ENCODE measurements at places on chromosomes 6 and 20. TPM values are rescaled to one million over a fixed set of nuclear protein-coding genes. Genes with fewer than 3 reads are reported as not detected.

- DNase-seq: no peak
Observed at GRCh38 chr6:24460966-24461365, 28.4 kb downstream of the GPLD1 start.

- DNase-seq: no peak
Observed at GRCh38 chr6:15843764-15844163, 180.9 kb upstream of the DTNBP1 start.

DNA sequence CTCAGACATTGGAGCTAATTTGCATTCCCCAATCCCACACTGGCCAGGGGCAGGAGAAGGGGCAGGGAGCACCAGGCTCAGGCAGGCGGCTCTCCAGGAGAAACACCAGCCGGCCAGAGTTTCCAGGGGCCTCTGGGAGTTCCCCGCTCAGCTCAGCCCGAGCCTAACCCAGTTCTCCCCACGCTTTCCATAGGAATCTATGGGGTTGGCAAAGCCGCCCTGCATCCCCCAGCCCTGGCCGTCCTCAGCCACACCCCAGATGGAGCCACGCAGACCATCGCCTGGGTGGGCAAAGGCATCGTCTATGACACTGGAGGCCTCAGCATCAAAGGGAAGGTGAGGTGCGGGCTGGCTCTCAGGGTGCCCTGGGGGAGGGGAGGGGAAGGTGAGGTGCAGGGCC is 8.2 kb downstream of the NPEPL1 start:
- DNase-seq: no peak

GRCh38 chr20:35179292-35180212 is 7.7 kb downstream of the PROCR start:
- DNase-seq: no peak

GRCh38 chr6:15534974-15535373 is 127.9 kb downstream of the DTNBP1 start:
- DNase-seq: no peak

- DNase-seq: no peak
Observed at GRCh38 chr20:43942667-43943285, 28.1 kb downstream of the TOX2 start.

DNA sequence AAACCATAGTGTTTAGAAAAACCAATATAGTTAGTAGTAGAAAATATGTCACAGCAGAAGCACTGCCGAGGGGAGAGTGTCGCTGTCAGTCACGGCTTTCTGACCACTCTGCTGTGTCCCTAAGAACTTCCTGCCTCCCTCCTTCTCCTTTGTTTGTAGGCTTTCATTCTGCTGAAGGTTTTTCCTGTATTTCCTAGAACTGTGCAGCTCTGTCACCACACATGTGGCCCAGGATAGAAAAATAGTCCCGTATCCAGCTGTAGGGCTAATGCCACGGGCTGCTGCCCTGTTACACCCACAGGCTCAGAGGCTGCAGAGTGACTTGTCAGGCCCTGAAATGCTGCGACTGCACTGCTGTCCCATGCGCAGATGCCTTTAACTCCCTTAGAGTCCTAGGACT is 52.6 kb upstream of the SYNJ2 start:
- no peak for DNase-seq

- peak; percentile 39 for DNase-seq
Observed at GRCh38 chr6:5025911-5026819, 22.3 kb upstream of the RPP40 start.

- DNase-seq: peak; percentile 11
Observed at GRCh38 chr20:20864351-20865096, 152.1 kb upstream of the RALGAPA2 start.

DNA sequence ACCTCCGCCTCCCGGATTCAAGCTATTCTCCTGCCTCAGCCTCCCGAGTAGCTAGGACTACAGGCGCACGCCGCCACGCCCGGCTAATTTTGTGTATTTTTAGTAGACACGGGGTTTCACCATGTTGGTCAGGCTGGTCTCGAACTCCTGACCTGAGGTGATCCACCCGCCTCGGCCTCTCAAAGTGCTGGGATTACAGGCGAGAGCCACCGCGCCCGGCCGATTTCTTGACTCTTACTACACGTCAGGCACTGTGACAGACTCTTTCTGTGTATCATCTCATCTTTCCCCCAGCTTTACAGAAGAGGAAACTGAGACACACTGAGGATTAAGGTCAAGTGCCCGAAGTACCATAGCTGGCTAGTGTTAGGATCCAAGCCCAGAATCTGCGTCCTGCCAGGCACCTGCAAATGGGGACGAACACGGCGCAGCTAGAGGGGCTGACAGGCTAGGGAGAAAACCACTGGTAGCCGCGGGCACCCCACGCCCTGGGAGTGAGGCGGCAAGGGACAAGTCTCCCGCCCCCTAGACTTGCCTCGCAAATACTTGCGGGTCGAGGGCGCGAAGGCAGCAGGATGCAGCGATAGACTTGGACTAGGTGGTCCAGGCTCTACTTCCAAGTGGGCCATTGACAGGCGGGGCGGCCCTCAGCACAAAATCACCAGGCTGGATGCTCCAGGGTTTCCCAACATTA is 1.1 kb upstream of the TAF8 start:
- DNase-seq: no peak

- DNase-seq: peak; percentile 38
Observed at GRCh38 chr6:10690651-10691445, 3.6 kb downstream of the C6orf52 start.

DNA sequence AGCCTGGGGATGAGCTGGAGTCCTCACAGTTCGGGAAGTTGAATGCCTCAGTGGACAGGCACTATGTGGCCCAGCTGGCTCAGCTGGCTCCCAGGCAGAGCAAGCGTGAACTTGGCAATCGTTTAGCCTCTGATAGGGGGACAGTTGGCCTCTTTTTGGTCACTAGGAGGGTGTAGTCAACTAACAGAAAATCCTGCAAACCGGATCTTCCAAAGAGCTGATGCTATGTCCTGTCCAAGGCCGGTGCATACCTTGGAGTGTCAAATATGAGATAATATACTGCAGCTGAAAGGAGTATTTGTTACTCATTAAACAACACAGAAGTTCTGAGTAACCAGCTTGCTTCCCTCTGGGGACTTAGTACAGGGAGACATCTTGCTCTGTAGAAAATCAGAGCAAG is 126.2 kb upstream of the EXOC2 start:
- no peak for DNase-seq

- DNase-seq: no peak
Observed at GRCh38 chr6:138129190-138129589, 22.0 kb upstream of the PERP start.

DNA sequence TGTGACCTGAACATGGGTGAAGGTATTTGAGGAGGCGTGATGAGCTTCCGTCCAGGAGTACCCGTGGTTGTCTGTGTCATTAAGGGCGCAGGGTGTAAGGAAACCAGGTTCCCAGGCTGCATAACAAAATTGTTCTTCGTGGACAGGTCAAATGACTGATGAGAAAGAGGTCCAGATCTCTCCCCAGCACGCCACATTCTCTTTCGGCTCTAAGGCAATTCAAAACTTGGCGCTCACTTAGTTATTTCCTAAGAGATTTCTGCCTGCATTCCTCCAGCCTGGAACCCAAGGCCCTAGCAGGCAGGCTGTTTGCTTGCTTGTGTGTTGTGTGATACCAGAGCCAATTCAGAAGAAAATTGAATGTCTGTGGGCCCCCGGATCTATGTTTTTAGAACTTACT is 139.9 kb downstream of the AGPAT4 start:
- DNase-seq: no peak

GRCh38 chr6:25749837-25750236 is 4.7 kb upstream of the SLC17A4 start:
- DNase-seq: no peak

DNA sequence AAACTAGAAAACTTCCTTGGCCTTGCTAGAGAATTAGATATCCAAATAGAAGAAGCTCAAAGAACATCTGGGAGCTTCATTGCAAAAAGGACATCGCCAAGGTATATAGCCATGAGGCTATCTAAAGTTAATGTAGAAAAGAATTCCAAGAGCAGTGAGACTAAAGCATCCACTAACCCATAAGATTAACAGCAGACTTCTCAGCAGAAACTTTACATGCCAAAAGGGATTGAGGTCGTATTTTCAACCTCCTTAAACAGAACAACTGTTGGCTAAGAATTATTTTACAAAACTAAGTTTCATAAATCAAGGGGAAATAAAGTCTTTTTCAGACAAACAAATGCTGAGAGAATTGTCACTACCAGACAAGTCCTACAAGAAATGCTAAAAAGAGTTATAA is 149.1 kb upstream of the COL21A1 start:
- no peak for DNase-seq

DNA sequence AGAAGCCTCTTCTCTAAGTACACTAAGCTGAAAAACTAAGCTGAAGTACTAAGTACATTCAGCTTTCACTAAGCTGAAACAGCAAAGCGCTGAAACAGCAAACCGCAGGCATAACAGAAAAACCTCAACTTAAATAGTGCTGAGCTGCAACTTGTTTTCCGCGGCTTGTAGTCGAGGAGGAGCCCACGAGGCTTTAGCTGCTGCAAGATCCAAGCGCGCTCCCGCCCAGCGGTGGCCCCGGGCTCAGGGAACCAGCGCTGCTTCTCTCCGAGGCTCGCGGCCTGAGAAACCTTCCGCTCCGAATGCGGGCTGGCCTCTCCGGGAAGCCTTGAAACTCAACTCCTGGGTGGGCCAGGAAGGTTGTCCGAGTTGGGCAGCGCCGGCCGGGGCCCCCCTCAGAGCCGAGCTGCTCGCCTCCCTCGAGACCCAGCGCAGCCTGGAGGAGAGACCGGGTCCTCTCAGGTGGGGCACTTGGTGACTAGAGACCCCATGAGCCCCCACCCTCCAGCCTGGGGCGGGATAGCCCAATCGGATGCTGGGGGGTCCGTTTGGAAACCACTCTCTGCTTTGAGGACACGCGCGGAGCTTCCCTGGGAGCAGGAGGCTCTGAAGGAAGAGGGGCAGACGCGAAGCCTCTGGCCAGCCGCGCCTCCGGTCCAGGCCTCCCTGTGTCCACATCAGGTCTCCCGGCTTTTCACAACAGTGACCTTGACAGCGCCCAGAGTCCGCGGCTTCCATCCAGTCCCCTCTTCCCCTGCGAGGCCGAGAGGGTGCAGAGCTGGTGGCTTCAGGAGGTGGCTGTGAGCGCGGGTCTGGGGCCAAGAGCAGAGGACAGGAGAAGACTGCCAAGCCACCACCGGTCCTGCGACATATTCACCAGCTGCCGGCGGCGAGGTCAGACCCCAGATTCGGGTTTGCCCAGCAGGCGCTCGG is 38.1 kb upstream of the HLA-E start:
- no peak for DNase-seq

- no peak for DNase-seq
Observed at GRCh38 chr6:163437466-163437865, 22.9 kb downstream of the QKI start.

- no peak for DNase-seq
Observed at GRCh38 chr6:157887892-157888291, 64.8 kb downstream of the SNX9 start.

DNA sequence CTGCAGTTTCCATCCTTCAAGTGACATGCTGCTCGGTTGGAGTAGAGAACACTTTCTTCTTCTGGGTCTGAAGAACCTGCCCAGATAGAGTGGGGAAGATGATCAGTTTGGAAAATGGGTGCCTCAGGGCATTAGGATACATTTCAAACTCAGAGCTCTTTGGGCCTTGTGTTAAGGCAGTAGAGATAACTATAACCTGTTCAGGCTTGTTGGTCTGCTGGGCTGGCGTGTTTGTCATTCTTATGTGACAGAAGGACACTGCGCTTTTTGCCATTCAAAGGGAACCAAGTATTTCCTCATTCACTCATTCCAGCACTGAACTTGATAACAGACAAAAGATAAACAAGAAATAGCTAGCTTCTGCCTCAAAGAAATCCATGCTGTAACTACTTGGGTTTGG is 3.8 kb downstream of the TOMM34 start:
- no peak for DNase-seq

DNA sequence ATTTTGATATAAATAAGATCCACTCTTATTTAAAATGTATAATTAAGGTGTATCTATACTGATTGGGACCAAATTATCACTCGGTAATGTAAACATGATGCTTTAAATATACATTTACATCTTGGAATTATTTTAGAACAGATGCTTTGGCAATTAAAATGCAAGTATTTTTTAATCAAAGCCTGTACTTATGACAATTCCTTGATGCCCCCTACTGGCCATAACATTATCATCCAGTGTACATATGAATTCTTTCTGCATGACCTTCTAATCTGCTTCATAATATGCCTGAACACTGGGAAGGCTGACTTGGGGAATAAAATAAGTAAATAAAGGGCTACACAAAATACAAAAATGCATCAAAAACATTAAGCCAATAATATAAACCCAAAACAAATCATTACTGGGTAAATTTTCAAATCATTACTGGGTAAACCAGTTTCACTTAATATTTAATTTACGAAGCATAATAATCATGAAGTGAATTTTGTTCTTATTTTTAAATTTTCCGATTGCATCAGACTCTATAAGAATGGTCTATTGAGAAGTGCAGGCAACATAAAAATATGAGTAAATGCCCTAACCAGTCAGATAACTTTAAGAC is 65.1 kb downstream of the CGA start:
- no peak for DNase-seq

- no peak for DNase-seq
Observed at GRCh38 chr6:111653979-111654378, 48.3 kb upstream of the TRAF3IP2 start.

GRCh38 chr6:25042984-25043725 is 107.4 kb upstream of the RIPOR2 start:
- DNase-seq: no peak

Gene JAG1
- 72.0 TPM for polyA plus RNA-seq

Gene PNPLA1
- 3.3 TPM for polyA plus RNA-seq

Gene ENPP1
- 9.5 TPM for polyA plus RNA-seq

Gene SPEF1
- 0.19 TPM for polyA plus RNA-seq

Gene FAM110A
- polyA plus RNA-seq: 7.5 TPM

Gene JPH2
- polyA plus RNA-seq: 15.6 TPM

Gene RIPOR2
- polyA plus RNA-seq: 2.1 TPM

Gene SPDEF
- polyA plus RNA-seq: 11.6 TPM

Gene PKIB
- 30.3 TPM for polyA plus RNA-seq

Gene SLC17A3
- 0.43 TPM for polyA plus RNA-seq

Gene C4B
- 91.2 TPM for polyA plus RNA-seq

Gene TGM2
- polyA plus RNA-seq: 334 TPM

Gene PLN
- 18.4 TPM for polyA plus RNA-seq

Gene TAGAP
- polyA plus RNA-seq: 2.3 TPM

Gene SSTR4
- not detected for polyA plus RNA-seq

Measured in large intestine (tissue), 12 donors.